Glutamatergic neuron (in vitro differentiated cells): ENCODE measurements at places on chromosomes 2 and 18.
A peak's percentile ranks its signal among the peaks of the same experiment; 100 is the strongest.

DNA sequence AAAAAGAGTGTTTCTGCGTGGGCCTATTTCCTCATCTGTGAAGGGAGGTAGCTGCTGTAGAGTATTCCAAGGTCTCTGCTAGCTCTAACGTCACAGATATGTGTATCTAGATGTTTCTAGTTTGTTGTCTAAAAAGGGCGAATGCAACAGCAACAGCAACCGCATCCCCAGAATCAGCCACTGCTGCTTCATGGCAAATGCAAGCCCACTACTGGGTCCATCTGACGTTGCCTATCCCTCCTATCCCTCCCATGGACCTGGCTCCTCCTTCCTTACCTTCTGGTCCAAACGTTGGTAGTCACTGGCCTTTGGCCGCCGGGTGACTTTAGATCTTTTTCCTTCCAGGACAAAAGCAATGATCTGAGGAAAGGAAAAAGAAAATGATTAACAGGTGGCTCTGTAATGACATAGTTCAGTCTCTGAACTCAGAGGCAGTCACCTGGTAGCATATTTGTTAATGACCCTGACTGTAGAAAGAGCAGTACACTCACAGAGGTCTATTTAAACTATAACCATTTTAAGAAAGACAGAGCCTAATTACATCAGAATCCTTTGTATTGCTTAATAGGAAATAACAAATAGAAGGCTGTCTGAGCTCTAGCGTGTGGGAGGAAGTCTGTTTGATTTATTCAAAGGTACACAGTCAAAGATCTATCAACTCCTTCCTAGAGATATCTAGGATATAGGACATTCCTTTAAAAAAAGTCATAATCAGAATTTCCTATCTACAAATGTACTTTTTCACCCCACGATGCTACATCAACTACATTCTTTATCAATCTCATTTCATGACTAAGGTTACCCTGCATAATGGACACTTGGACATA lies 2.9 kb downstream of the TGOLN2 start:
- peak overlapping the region; percentile 99 for H3K4me3 ChIP-seq
- DNase-seq, result no peak
- H3K27ac ChIP-seq, result no peak overlapping the region
- H3K27me3 ChIP-seq, result peaks cover 4% of the 10 kb centered on the region

GRCh38 chr2:37851428-37851827 lies 73.7 kb upstream of the RMDN2 start:
- no peaks in the 10 kb centered on the region for H3K36me3 ChIP-seq
- no peak overlapping the region for H3K27ac ChIP-seq
- no peaks in the 10 kb centered on the region for H3K27me3 ChIP-seq
- DNase-seq, result no peak
- no peak overlapping the region for H3K4me3 ChIP-seq

GRCh38 chr2:121334581-121335293 lies 49.7 kb upstream of the TFCP2L1 start:
- H3K27me3 ChIP-seq, result no peaks in the 10 kb centered on the region
- H3K4me1 ChIP-seq, result peaks cover 8% of the 10 kb centered on the region
- DNase-seq, result no peak
- no peak overlapping the region for H3K27ac ChIP-seq
- peaks cover 9% of the 10 kb centered on the region for H3K36me3 ChIP-seq
- no peak overlapping the region for H3K4me3 ChIP-seq

DNA sequence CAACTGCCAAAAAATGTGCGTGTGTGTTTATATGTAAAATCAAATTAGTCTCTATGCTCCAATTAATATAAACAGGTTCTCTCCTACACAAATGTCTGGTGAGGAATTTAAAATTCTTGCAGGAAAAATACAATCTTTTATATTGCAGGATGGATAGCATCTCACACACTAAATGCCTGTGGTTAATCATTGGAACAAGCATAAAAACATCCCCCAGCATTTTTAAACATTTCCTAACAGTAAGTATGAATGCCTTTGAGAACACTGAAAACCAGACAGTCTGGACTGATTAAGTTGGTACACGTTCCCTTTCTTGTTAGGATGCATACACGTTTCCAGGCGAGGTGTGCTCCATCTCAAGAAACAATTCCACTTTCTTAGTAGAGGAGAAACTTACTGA lies 29.9 kb upstream of the PDE1A start:
- H3K27ac ChIP-seq, result no peak overlapping the region
- peaks cover 2% of the 10 kb centered on the region for H3K4me1 ChIP-seq
- no peak overlapping the region for H3K4me3 ChIP-seq
- DNase-seq, result no peak

DNA sequence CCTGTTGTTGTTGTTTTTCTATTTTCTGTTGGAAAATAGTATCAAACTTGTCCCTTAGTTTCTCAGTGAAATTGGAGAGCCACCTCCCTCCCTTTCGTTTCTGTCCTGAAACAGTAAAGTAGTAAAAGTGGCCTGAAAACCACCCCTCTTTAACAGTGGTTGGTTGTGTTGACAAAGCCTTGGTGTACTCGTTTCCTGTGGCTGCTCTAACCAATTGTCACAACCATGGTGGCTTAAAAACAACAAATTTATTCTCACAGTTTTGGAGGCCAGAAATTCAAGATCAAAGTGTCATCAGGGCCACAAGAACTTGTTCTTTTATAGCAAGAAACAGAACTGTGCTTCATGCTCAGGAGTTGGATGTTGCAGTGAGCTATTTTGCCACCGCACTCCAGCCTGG lies 4.0 kb upstream of the DYSF start:
- no peak overlapping the region for H3K27ac ChIP-seq
- no peak for DNase-seq
- H3K27me3 ChIP-seq, result peaks cover 8% of the 10 kb centered on the region
- peaks cover 16% of the 10 kb centered on the region for H3K4me1 ChIP-seq
- H3K4me3 ChIP-seq, result no peak overlapping the region
- peaks cover 4% of the 10 kb centered on the region for H3K36me3 ChIP-seq

DNA sequence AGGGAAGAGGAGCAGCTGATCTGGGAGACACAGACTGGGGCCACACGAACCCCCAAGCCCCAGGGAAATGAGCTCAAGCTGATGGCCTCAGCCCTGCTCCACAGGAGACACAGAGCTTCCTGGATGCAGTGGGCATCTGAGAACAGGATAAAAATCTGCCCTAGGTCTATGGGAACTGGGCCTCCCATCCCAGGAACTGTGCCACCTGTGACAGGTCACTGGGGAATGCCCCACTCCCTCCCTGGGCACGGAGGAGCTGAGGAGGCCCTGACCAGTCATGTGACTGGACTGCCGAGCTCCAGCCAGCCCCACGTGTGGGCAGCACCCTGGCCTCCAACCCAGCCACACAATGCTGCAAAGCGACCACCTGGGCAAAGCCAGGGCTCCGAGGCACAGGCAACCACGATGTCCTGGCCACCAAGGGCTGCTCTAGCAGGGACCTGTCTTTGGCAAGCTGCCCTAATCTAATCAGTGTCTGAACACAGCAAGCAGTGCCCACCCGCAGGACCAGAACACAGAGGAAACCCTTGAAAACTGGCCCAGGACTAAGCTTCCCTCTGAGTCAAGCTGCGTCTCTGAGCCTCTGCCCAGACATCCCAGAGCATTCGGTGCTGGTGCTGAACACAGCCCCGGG lies 57.8 kb upstream of the ID2 start:
- DNase-seq, result no peak
- H3K4me1 ChIP-seq, result no peaks in the 10 kb centered on the region
- H3K27ac ChIP-seq, result no peak overlapping the region
- no peak overlapping the region for H3K4me3 ChIP-seq
- no peaks in the 10 kb centered on the region for H3K36me3 ChIP-seq

GRCh38 chr2:141923657-141924056 lies 207.2 kb downstream of the LRP1B start:
- no peak overlapping the region for H3K4me3 ChIP-seq
- DNase-seq, result no peak
- H3K27me3 ChIP-seq, result no peaks in the 10 kb centered on the region

DNA sequence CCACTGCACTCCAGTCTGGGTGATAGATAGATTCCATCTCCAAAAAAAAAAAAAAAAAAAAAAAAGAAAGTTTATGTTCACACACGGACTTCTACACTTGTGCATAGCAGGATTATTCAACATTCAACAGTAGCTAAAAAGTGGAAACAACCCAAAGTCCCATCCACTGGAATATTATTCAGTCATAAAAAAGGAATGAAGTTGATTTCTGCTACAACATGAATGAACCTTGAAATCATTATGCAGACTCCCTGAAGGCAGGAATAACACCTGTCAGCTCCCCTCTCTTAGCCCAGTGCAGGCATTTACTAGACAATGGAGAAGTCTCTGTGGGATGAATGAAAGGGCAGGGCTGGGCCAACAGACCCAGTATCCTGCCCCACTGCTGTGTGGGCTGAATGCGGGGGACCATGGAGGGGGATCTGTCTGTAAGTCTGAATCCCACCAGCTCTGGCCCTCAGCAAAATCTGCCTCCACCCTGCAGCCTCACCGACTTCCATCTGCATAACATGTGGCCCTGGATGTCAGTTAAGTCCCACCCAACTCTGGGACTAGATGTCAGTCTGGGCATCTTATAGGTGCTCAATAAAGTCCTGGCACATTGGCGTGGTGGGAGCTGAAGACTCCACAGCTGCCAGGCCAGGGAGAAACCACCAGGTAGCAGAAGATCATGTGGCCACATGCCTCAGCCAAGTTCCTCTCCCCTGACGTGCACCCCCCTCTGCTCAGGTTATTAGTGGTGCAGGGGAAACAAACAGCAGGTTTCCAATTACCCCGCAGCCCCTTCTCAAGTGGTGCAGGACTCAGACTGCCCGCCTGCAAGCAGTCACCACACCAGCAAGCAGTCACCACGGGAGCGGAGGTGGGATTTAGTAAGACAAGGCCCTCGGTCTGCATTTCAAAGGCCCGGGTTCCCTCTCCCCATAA lies 8.9 kb downstream of the ZFP36L2 start:
- no peak overlapping the region for H3K27ac ChIP-seq
- H3K27me3 ChIP-seq, result peaks cover 4% of the 10 kb centered on the region
- H3K36me3 ChIP-seq, result no peaks in the 10 kb centered on the region
- no peak overlapping the region for H3K4me3 ChIP-seq
- DNase-seq, result no peak

DNA sequence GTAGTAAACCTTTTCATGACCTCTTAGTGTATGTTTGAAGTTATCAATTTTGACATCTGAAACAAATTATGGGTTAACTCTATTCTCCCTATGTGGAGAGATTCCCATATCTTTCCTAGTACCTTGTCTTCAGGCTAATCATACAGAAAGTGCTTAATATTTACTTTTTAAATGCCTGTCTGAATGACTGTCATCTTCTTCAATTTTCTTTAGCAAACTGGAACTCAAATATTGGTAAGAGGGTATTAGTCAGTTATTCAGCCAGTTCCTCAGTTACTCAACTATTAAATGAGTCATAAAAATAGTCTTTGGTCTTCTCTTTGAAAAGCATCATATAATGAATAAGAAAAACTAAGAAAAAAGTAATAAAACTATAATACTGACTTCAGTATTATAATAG lies 1038.0 kb upstream of the PIK3C3 start:
- H3K27ac ChIP-seq, result no peak overlapping the region
- no peak for DNase-seq
- no peaks in the 10 kb centered on the region for H3K27me3 ChIP-seq
- no peak overlapping the region for H3K4me3 ChIP-seq
- H3K36me3 ChIP-seq, result no peaks in the 10 kb centered on the region
- H3K4me1 ChIP-seq, result no peaks in the 10 kb centered on the region

GRCh38 chr2:20961858-20962257 lies 82.0 kb downstream of the APOB start:
- H3K4me3 ChIP-seq, result no peak overlapping the region
- H3K4me1 ChIP-seq, result no peaks in the 10 kb centered on the region
- DNase-seq, result no peak
- peaks cover 4% of the 10 kb centered on the region for H3K36me3 ChIP-seq

- H3K36me3 ChIP-seq, result no peaks in the 10 kb centered on the region
- peaks cover 40% of the 10 kb centered on the region for H3K4me1 ChIP-seq
- no peak for DNase-seq
- no peak overlapping the region for H3K27ac ChIP-seq
- peak overlapping the region; percentile 2 for H3K4me3 ChIP-seq
Measured at GRCh38 chr2:25401307-25402026, 59.7 kb upstream of the DNMT3A start.

- DNase-seq, result no peak
- peaks cover 1% of the 10 kb centered on the region for H3K27me3 ChIP-seq
- H3K4me1 ChIP-seq, result no peaks in the 10 kb centered on the region
Measured at GRCh38 chr2:194674043-194674442, 983.0 kb upstream of the SLC39A10 start.

DNA sequence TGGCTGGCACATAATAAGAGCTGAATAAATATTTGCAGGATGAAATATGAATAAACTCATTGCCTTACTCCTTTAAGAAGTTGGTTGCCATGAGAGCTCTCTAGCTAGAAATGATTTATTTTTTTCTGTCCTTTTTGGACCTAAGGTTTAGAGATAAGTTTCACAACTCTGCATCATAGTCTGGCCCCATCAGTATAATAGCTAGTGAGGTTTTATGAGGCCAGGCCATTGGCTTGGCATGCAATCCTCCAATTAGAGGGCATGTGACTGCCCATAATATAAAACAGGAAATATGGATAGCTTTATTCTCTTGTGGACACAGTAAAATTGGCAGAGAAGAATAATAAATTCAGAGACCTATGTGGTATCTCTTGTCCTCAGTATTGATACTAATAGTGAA lies 26.2 kb upstream of the INSIG2 start:
- H3K4me3 ChIP-seq, result no peak overlapping the region
- H3K36me3 ChIP-seq, result no peaks in the 10 kb centered on the region
- peaks cover 2% of the 10 kb centered on the region for H3K27me3 ChIP-seq

GRCh38 chr2:4762951-4763376 lies 929.2 kb upstream of the SOX11 start:
- H3K27me3 ChIP-seq, result no peaks in the 10 kb centered on the region
- peak; percentile 78 for DNase-seq
- H3K27ac ChIP-seq, result peak overlapping the region; percentile 13
- H3K36me3 ChIP-seq, result peaks cover 6% of the 10 kb centered on the region
- H3K4me1 ChIP-seq, result peaks cover 21% of the 10 kb centered on the region

DNA sequence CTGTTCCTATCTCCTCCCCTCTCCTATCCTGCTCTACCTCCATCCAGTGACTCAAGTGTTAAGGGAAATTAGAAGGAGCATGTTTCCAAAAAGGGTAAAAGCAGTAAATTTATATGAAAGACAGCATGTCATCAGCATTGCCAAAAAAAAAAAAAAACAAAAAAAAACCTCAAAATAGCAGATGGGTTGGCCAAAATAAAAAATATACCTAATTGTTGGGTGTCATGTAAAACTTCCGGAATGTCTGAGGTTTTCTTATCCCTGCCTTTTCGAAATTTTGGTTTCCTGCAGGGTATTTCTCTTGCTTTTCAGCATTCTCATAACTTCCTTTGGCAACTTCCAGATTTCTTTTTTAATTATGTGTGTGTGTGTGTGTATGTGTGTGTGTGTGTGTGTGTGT lies 241.6 kb upstream of the FN1 start:
- no peaks in the 10 kb centered on the region for H3K36me3 ChIP-seq
- DNase-seq, result no peak
- H3K27me3 ChIP-seq, result no peaks in the 10 kb centered on the region
- no peaks in the 10 kb centered on the region for H3K4me1 ChIP-seq

- no peak for DNase-seq
- H3K27me3 ChIP-seq, result peaks cover 4% of the 10 kb centered on the region
- no peaks in the 10 kb centered on the region for H3K36me3 ChIP-seq
- no peaks in the 10 kb centered on the region for H3K4me1 ChIP-seq
- no peak overlapping the region for H3K4me3 ChIP-seq
Measured at GRCh38 chr2:230602562-230603230, 109.9 kb upstream of the CAB39 start.

GRCh38 chr2:120898961-120899750 lies 163.5 kb downstream of the GLI2 start:
- H3K4me1 ChIP-seq, result peaks cover 54% of the 10 kb centered on the region
- H3K27ac ChIP-seq, result peak overlapping the region; percentile 98
- no peaks in the 10 kb centered on the region for H3K36me3 ChIP-seq
- no peak for DNase-seq
- peaks cover 9% of the 10 kb centered on the region for H3K27me3 ChIP-seq
